ENCODE measurements at places on chromosomes 7 and 10.

DNA sequence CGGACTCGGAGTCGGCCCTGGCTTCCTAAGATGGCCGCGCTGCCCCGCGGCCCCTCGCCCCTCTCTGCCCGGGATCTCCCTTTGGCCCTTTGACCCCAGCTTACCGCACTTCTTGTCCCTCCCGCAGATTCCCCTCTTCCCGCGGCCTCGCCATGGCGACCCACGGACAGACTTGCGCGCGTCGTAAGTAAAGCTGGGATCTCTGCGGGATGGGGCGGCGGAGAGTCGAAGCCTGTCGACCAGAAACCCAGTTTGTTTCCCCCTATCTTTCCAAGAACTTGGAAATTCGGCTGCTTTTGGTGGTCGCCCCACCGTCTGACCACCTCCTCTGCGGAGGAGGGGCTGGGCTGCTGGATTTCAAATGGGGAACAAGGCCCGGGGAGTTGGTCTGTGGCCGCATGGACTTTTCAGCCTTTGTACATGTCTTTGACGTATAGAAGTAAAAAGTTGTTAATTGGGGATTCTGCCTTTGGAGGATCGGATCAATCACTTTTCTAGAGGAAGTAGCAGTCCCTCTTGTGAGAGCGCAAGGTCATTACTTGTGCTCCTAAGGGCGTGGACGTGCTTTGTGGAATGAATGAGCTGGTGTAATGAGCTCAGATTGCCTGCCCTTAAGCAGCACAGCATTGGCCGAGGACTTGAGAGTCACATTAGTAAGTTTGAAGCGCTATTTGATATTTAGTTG lies 553 bp downstream of the VDAC2 start:
- no peak for DNase-seq

GRCh38 chr7:163298-163695 lies 29.1 kb upstream of the FAM20C start:
- no peak for DNase-seq

DNA sequence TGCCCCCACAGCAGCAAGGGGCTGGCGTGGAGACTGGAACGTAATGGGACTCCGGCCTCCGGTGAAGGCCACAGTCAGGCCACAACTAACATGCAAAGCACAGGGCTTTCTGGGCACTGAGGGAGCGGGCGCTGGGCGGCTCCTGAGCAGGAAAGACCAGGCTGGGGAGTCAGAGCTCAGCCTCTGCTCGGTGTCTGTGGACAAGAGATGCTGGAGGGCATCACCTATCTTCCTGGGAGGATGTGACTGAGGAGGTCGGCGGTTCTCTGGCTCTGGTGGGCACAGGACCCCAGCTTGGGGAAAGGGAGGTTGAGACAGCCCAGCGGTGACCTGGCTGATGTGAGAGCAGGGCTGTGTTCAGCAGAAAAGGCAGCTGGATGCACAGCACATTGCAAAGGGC lies 11.7 kb downstream of the CNPY1 start:
- no peak for DNase-seq

DNA sequence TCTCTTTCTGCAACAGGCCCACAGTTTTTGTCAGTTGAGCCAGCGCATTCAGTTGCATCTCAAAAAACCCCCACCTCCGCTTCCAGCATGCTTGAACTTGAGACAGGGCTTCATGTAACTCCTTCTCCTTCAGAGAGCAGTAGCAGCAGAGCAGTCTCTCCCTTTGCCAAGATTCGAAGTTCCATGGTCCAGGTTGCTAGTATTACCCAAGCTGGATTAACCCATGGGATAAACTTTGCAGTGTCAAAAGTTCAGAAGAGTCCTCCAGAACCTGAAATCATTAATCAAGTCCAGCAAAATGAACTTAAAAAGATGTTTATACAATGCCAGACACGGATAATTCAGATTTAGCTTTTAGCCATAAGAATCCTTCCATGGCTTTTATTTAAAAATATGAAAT lies 45.2 kb downstream of the MCMBP start:
- DNase-seq = no peak

DNA sequence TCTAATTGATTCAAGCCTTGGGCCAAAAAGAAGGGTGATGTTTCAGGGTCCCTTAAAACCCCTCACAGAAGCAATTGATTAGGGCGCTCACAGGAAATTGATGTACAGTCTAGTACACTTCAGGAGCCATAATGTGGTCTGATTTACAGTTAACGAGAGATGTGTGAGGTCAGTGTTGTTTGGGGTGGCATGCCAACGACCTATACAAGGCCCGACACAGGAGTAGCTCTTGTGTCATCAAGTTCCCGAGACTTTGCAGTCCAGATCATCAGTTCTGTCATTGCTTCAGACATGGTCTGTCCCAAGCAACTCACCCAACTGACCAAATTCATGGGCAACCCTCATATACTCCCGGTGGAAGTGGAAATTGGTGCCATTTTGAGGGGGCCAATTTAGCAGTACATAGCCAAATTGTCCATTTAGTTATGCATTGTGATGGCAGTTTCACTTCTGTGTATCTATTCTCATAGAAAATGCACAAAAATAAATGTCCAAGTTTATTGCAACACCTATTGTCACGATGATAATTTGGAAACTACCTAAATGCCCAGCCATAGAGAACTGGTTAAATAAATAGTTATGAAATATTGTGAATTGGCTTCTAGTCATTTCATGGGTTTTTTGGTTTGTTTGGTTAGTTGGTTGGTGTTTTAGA lies 18.0 kb upstream of the ARID5B start:
- no peak for DNase-seq

DNA sequence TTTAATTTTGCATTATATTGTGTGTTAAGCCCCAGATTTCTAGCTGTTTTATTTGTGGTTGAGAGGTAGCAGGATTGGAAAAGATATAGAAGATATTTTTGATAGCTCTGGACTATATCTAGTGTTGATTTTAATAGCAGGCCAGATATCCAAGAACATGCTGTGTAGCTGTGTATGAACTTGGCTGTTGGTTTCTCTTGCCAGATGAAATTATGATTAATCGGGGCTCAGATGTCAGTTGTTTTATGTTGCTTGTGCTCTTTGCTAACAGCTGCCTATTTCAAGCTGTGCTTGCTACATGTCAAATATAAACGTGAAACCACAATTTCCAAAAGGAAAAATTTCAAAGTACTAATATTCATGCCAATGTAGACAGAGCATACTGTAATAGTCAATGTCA lies 141.1 kb downstream of the GRM3 start:
- DNase-seq = no peak

DNA sequence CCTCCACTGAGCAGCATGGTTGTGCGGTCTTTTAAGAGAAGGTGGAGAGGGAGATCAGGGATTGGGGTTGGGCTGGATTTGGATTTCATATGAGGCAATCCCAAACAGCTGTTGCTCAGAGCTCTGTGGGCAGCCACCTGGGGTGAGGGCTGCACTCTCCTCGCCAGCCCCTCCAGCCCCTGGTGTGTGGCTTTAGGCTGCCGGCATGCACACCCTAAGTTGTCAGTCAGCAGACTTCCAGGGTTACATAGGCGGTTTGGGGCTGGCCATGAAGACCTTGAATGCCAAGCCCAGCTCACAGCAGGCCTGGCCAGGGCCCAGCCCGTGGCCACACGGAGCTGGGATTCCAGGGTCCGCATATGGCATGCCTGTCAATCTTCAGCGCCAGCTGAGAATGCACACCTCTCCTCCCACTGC lies 54.8 kb downstream of the ZMIZ1 start:
- no peak for DNase-seq

- no peak for DNase-seq
Measured at GRCh38 chr10:29962166-29962850, 97.1 kb downstream of the JCAD start.

DNA sequence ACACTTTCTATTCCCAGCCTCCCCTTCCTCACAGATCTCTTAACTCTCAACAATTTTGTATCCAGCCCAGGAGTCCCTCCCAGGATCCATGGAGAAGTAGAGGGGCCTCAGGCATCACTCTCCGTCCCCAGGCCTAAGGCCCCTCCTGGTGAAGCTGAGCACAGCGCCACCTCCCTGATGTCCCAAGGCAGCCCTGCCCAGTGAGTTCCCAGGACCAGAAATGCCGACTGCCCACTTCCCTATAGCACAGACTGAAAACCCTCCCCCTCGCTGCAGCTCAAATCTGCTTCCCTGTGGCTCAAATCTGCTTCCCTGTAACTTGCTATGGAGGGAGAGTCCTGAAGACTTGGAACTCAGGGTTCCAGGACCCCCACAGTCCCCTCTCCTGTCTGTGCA lies 35.6 kb downstream of the YKT6 start:
- DNase-seq = no peak

DNA sequence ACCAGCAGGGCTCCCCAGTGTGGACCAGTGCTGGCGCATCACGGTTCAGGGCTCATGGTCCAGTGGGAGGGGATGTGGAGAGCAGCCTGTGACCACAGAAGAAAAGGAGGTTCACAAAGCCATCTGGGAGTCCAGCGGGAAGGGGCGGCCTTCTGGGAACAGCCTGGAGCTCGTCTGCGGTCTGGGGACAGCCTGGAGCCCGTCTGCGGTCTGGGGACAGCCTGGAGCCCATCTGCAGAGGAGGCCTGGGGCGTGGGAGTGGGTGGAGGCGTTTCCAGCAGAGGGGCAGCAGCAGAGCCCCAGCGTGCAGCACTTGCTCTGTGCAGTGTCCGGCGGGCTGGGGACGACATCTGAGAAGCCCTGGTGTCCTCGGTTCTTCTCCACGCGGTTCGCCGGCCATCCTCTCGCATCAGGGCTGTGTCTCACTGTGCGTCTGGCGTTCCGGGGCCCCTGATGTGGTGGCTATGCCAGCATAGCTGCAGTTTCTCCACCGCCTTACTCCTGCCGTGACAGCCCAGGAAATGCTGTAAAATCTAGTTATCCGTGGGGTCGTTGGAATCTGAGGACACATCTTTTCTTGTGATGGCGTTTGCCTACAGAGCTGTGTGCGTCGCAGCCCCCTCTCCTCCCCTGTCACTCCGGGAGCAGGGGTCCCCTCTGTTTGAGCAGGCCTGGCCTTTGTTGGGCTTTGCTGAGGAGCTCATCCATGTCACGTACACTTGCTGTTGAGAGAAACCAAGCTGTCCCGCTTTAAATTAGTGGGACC lies 104.6 kb downstream of the INPP5A start:
- no peak for DNase-seq

DNA sequence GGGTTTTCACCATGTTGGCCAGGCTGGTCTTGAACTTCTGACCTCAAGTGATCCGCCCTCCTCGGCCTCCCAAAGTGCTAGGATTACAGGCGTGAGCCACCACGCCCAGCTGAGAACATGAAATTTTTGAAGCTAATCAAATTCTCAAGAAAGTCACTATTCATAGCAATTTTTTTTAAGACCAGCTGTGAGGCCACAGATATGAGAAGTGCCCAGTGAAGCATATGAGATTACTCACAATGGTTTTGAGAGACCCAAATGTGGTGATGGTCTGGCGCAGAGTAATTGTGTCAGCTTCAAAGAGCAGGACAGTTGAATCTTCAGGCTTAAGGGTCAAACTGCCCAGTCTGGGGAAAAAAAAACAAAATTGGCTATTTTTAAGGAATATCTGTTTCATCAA lies 16.2 kb downstream of the NCOA4 start:
- no peak for DNase-seq

GRCh38 chr7:137694405-137694804 lies 152.4 kb downstream of the DGKI start:
- no peak for DNase-seq

GRCh38 chr7:106717254-106717954 lies 56.4 kb upstream of the CCDC71L start:
- no peak for DNase-seq

GRCh38 chr7:55794527-55794926 lies 68.0 kb downstream of the SEPTIN14 start:
- no peak for DNase-seq

GRCh38 chr10:119296703-119297102 lies 89.3 kb downstream of the GRK5 start:
- DNase-seq = no peak

- no peak for DNase-seq
Measured at GRCh38 chr10:49600046-49600445, 10.1 kb upstream of the SLC18A3 start.

DNA sequence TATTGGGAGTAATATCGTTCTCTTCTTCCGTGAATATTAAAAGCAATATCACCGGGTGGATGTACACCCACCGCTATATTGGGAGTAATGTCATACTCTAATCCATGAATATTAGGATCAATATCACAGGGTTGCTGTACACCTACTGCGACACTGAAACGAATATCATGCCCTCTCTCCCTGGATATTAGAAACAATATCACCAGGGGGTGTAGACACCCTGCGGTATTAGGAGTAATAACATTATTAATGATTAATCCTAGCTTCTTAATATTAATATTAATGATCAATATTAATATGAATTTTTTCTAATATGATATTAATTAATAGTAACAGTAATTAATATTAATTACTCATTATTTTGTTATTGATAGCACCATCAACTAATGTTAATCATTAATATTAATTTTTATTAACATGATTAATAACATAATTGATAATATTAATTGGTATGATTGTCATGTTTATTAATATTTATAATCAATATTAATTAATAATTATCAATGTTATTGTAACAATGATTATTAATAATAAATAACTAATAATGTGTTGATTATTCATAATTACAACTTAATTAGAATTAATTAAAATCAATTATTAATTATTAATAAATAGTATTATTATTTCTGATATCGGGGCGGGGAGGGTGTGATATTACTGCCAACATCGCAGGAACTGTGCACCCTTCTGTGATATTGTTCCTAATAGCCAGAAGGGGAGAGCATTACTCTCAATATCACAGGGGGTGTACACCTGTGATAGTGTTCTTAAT lies 121.3 kb upstream of the C1GALT1 start:
- no peak for DNase-seq

GRCh38 chr10:85600026-85600743 lies 766.4 kb downstream of the GRID1 start:
- DNase-seq = no peak

DNA sequence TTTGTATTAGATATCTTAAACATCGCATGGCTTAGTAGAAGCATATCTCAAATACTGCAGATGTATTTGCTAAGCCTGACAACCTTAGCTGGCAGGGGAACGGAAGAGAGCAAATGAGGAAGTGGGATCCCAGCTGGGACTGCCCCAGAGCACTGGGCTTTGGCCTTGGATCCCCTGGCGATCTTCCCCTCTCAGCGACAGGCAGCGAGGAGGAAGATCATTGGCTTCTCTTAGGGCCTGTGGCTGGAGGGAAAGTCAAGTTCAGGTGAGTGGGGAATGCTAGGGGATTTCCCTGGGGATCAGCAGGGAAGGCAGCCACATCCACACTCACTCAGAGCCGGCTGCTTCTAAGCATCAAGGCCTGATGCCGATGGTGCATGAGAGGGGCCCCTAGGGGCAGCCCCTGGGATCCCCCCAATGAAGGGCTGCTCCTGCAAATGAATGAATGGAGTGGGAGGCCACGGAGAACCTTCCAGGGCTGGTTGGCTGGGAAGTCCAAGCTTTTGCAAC lies 42.0 kb downstream of the LYZL2 start:
- no peak for DNase-seq

DNA sequence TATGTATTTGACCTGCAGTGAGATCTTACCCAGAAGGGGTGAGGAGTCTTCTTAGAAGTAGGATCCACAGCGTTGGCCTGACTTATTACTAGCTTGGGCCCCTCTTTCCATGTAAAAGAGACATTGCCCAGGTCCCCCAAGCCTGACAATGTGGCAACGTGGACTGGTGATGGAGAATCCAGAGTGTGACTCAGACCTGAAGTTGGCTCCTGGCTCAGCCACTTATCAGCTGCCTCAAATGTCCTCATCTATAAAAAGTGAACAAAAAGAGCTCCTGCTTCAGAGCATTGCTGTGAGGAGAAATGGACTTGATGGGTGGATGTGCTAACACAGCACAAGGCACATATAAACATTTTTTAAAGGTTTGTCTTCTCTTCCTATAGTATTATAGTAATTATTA lies 35.4 kb upstream of the TECTB start:
- DNase-seq = no peak

- no peak for DNase-seq
Measured at GRCh38 chr10:12902851-12903358, 98.6 kb downstream of the CCDC3 start.

- no peak for DNase-seq
Measured at GRCh38 chr7:71220210-71220695, 88.3 kb downstream of the GALNT17 start.

Measured in nucleus accumbens (tissue), 56 donors.